ENCODE measurements at places on chromosomes 12 and 14.

DNA sequence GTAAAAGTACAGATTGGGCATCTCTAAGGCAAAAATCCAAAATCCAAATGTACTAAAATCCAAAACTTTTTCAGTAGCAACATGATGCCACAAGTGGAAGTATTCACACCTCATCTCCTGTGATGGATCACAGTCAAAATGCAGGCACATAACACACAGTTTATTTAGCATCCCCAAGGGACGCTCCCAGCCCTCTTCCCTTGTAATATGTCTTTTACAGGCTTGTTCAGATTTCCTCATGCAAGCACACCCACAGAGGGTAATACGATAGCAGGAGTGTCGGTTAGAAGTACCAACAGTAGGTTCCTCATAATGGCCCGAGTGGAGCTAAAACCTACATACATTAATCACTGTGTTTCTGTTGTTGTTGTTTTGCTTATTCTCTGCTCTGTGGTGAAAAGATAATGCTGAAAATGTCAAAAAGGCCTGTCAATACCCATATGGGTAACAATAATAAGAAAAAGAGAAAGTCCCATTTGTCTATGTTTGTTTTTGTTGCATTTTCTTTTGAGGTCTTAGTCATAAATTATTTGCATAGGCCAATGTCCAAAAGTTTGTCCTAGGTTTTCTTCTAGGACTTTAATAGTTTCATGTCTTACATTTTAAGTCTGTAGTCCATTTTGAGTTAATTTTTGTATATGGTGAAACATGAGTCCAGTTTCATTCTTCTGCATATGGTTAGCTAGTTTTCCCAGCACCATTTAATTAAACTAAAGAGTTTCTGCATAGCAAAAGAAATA lies 133.1 kb downstream of the LRIG3 start:
- DNase-seq: no peak

DNA sequence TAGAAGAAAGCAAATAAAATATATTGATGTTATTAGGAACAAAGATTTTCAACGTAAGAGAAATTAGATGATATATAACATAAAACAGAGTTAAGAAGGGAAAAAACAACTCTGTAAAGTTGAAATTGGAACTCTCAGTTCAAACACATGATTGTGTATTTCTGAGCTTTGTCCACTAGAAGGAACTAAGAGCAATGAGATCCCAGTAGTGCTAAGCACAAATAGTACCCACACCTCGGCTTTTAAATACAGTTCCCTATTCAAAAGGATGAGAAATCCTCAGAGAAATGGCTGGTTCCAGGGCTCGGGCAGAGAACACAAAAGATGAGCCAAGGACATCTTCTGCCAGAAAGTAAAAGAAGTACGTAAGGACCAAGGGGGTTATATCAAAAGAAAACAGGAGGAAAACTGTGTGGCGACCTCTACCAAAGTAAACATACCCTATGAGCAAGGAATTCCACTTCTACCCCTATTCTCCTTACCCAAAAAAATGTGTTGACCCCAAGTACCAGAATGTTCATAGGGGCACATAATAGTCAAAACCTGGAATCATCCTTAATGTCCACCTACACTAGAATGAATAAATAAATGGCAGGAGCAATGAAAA lies 96.6 kb downstream of the SPTSSA start:
- DNase-seq: peak; percentile 46

DNA sequence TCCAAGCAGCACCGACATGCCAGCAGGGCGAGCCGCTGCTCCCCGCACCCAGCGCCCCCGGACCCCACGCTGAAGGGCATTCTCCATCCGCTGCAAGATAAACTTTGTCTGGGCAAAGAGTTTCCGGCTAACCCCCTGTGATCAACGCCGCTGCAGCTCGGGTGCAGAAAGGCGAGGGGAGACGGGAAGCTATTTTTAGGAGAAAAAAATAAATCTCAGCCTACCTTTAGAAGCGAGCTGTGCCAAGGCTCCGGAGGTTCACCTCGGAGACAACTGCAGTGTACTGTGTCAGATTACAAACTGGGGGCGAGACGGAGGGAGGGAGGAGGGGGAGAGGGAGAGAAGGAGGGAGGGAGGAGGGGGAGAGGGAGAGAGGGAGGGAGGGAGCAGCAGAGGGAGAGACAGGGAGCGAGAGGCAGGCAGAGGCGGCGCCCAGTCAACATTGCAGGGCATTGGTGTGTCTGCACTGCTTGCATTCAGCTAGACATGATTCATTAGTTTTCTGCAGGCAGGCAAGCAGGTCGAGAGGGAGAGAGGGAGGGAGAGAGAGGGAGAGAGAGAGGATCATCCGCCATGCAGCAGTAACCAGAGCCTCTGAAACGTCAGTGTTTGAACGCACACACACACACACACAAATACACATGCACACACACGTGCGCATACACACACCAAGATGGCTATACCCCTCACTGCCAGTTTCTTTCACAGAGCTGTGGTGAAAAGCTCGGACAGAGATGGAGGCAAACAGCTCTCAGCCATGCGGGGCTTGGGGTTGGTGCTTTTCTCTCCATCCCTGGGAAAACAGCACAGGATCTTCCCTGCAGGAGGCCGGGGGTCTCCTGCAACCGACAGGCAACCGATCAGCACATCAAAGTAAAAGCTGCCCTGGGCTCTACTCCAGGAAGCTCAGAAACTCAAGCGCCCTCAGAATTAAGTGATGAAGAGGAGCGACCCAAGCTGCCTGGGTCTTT lies at the start of gene RIMBP2:
Gene RIMBP2 (minus strand): TSS at position 302 of the 971 bp plus-strand sequence. CDS start 237,286 bp downstream, outside the sequence.
- no peak for DNase-seq

DNA sequence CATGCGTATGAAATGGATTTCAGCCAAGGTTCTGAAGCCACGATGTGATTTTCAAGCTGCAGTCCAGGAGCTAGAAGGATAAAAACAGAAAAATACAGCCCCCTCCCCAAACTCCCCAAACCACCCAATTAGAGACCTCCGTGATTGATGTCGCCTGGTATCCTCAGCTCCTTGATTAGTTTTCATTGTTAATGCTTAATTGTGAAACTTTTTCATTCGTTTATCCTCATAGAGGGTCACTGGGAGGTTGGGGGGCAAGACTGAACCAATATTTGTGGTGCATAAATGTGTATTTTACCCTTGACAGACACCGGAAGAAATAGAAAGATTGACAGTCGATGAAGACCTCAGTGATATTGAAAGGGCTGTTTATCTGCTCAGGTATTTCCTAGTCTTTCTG lies 1.6 kb downstream of the PPP4R4 start:
- DNase-seq: no peak

DNA sequence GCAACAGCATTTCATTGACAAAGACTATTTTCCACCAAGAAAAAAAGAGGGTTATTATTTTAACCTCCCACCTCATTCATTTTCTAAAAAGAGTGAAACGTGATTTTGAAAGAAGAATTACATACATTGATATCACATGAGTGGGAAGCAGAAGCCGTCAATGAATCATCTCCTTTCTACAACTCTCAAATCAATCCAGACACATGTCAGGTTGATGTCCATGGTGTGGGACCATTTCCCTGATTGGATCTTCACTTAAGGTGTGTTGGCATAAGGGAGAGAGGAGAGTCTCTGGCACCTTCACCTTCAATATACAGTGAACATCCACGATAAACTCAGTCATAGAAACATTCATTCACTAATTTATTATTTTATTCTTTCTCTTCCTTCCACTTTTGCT lies 1095.1 kb downstream of the BCL11B start:
- DNase-seq: no peak

DNA sequence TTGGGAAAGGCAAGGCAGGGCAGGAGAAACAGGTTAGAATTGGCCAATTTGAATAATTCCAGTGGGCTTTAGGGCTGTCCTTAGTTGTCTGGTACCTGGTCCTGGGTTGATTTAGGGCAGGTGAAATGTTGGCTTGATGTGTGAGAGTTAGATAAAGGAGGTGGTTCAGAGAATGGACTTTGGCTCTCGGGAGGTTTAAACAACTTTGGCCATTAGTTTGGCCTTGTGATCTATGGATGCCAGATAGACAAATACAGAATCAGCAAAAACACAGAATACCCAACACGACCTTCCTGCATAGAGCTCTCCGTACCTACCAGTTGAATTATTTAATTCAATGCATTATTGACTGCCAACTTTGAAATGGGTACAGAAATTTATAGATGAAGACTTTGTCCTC lies 35.1 kb downstream of the SCN8A start:
- no peak for DNase-seq

DNA sequence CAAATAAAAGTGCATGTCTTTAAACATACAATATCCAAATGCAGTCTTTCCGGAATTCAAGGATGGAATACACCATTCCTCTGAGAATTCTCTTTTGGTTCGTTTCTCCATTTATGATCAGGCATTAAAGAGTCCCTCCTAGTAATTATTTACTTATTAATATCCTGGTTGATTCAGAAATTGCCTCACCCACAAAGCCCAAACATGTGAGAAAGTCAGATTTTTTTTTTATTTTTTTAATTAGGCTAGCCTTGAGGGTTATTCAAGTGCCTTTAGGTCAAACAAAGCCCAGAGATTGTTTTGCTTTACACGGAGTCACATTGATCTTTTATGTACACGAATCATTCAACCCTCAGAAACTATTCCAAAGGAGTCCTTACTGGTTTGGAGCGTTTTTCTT lies 6.4 kb upstream of the TSPAN8 start:
- DNase-seq: no peak

GRCh38 chr12:76916170-76916540 lies 37.3 kb upstream of the CSRP2 start:
- DNase-seq: no peak

DNA sequence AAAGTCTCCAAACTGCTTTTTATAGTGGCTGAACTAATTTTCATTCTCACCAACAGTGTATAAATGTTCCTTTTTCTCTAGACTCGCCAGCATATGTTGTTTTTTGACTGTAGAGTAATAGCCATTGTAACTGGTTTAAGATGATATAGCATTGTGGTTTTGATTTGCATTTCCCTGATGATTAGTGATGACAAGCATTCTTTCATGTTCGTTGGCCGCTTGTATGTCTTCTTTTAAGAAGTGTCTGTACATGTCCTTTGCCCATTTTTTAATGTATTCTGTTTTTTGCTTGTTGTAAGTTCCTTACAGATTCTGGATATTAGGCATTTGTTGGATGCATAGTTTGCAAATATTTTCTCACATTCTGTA lies 404.9 kb downstream of the FLRT2 start:
- DNase-seq: peak; percentile 54

DNA sequence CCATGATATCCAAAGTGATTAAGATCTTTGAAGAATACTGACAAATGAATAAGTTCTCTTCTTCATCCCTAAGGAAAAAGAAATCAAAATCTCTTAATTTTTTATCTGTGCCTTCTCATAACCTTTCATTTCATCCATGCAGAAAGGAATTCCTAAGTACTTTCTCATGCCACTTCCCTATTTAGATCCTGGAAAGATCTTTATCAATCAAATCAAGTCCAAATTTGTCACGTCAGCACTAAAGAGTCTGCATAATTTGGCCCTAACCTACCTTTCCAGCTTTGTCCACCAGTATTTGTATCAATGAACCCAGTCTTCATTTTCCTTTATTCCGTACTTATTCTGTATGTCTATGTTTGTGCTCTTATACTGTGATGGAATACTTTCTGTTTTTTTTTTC lies 41.2 kb downstream of the VEZT start:
- DNase-seq: no peak

DNA sequence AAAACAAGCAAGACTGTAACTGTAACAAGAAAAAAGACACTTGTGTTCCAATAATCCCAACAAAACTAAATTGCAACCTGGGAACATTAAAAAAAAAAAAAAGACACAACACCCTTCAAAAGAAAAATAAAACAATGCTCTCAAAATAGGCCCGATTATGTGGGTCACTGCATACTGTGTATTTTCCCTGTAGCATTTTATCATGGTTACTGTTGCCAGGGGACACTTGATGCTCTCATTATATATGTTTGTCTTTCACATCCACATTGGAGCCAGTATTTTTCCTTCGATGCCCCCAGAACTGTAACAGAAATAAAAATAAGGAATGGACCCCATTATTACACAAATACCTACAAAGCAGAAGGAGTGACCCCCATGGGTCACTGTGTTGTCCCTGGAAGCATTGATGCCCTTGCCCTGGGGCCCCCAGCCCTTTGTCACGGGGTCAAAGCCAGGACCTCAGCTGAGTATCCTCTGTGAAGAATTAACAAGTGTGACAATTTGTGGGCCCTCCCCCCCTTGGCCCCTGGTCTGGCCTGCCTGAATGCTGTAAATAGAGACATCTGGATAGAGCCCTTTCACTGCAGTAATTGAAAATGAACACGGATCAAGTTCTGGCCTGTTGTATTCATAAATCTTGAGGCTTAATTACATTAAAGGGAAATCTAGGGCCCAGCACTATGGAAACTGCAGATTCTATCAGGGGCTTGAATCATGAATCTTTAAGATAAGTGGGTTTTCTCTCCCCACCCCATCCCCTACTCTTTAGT lies 72.8 kb downstream of the C12orf42 start:
- no peak for DNase-seq

- DNase-seq: peak; percentile 43
Observed at GRCh38 chr12:14239935-14240872, 125.3 kb upstream of the ATF7IP start.

GRCh38 chr12:87112571-87113345 lies 856.6 kb upstream of the MGAT4C start:
- DNase-seq: no peak

DNA sequence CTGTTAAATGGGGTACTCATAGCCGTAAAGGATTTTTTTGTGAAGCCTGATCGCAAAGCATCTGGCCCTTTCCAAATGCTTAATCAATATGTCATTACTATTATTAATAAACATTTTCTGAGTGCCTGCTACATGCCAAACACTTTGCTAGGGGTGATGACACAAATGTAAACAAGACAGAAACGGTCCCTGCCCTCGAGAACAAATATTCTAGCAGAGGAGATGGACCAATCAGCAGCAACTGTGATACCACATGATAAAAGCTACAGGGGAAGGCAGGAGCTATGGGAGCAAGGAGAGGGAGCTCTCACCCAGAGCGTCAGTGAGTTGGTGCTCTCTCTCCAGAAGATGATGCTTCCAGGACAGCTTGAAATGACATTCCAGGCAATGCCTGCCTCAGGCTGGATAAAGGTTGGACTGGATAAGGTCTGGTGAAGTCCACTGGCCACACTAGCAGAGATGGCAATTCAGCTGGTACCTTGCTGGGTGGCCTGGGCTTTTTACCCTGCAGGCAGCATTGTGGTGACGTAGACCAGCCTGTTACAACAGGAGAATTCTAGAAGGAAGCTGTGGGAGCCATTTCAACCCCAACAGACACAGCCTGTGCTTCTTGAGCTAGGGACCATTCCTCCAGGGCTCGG lies 41.1 kb downstream of the ERH start:
- DNase-seq: no peak

- DNase-seq: no peak
Observed at GRCh38 chr12:80636832-80637231, 70.6 kb upstream of the MYF6 start.

- no peak for DNase-seq
Observed at GRCh38 chr14:58785701-58786100, 147.9 kb downstream of the DACT1 start.

- peak; percentile 75 for DNase-seq
Observed at GRCh38 chr14:74913986-74914573, 9.0 kb downstream of the RPS6KL1 start.

DNA sequence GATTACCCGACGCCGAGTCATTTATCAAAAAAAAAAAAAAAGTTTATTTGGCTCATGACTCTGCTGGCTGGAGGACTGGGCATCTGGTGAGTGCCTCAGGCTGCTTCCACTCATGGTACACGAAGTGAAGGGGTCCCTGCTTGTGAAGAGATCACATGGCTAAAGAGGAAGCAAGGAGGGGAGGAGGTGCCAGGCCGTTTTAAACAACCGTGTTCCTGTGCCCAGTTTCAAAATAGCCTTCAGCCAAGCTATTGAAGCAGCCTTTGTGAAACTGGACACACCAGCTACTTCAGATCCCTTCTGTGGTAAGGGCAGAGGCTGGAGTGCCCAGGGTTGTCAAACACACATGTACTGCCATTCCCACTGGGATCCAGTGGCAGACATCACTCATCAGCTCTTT lies 7.6 kb downstream of the POP5 start:
- no peak for DNase-seq
